ENCODE measurements at places on chromosomes 4 and X.

GRCh38 chr4:80306260-80306659 is 29.3 kb upstream of the CFAP299 start:
- DNase-seq: no peak

- DNase-seq: no peak
Measured at GRCh38 chrX:153592966-153593688, 5.8 kb downstream of the CCNQ start.

DNA sequence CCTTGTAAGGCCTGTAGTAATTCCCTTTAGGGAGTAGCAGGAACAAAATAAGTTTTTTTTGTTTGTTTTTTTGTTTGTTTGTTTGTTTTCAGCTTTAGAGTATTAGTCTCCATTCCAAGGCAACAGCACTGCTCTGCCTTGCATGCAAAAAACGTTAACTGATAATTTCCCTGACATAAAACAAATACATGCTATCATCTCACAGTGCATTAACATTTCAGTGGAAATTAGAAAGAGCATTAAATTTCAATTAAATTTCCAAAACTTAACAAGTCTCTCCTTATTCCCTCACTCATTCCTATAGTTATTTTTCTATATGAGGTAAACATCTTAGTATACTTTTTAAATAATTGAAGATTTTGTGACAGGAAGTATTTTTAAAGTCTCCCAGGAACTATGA is 378.4 kb upstream of the PCDH7 start:
- no peak for DNase-seq

DNA sequence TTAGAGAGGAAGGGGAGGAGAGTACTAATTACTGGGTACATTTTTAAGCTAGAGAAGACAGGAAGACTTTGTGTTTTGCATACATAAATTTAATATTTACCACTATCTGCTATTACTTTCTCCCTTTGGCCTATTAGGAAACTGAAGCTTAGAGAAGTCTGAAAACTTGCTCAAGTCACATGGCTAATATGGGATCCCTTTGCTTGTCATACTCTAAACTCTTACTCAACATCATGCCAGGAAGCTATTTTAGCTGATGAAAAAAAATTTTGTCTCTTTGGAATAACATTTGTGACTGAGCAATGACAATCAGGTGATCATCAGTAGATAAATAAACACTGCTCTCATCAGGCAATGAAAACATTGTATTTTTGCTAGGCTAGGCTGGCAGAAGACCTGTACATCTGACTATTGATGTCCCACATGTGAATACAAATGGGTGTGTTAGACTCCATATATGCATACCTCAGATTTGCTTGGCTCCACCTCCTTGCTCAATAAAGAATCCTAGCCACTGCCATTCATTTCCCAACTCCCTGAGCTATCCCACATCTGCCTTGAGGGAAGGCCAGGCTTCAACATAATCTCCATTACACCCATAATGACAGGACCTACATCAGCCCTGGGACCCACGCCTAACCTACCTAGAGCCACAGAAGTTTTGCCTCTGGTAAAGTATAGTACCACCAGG is 17.0 kb upstream of the DCLK2 start:
- DNase-seq: no peak

DNA sequence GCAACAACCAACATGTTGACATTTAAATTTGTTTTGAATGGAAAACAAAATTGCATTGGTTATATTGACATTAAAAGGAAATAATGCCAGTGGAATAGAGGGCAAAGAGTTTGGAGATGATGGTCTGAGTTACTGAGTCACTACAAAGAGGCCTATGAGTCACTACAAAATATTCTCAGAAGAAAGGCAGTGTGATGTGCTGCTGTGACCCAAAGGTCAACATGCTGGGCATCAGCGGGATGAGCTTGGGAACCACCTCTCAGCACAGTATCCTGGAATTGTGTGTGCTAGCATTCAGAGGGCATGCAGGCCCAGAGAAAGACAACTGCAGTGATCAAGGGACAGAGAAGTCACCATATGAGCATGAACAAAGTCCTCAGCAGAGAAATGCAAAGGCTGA is 2.8 kb downstream of the CMC4 start:
- DNase-seq: no peak
